ENCODE measurements at places on chromosomes 13 and 19. TPM values are rescaled to one million over a fixed set of nuclear protein-coding genes. Genes with fewer than 3 reads are reported as not detected.
A peak's percentile ranks its signal among the peaks of the same experiment; 100 is the strongest.

GRCh38 chr13:44079413-44080205, 199.9 kb downstream of the LACC1 start:
- DNase-seq, result no peak

DNA sequence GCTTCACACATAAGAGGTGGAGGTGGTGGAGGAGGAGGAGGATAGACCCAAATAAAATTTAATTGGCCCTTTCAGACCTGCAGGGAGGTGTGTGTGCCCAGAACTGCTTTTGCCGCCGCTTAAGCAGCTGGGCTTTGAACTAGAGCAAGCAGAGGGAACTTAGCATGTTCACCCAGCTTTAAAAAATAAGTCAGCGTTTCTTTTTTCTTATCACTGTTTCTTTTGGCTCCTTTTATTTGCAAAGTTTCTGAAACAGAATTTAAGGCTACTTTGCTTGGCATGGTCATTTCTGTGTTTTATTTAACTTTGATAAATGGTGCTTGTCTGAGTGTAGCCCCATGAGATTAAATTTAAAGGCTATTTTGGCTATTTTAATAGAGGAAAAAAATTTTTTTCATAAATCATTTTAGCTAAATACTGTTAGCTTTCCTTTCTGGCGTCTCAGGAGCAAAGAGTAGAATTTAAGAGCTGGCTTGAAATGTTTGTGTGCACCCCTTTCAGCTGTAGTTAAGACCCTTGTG, 43.3 kb upstream of the RNF113B start:
- DNase-seq, result peak; percentile 43

GRCh38 chr13:48775804-48776203, 122.1 kb downstream of the CYSLTR2 start:
- no peak for DNase-seq

- no peak for DNase-seq
These were observed 502.1 kb upstream of the SLC10A2 start for GRCh38 chr13:103568314-103568713.

Gene FKBP8
- polyA plus RNA-seq, result 317 TPM

Gene ADGRE3
- not detected for polyA plus RNA-seq

Gene PLEKHF1
- polyA plus RNA-seq, result 30.8 TPM

Measured in urinary bladder (tissue), 4 donors.